ENCODE measurements at places on chromosomes 3 and 15. TPM values are rescaled to one million over a fixed set of nuclear protein-coding genes. Genes with fewer than 3 reads are reported as not detected.

Gene ITIH3
- total RNA-seq: not detected

Gene CAV3
- total RNA-seq: not detected

Gene TRIM42
- total RNA-seq: not detected

Gene TMEM108
- total RNA-seq: 3.5 TPM

Gene FANCD2OS
- total RNA-seq: not detected

- no peak for DNase-seq
These were observed 8.4 kb downstream of the RAB6B start for GRCh38 chr3:133887074-133887802.

Gene NR1I2
- total RNA-seq: not detected

- no peak for DNase-seq
These were observed 142.7 kb upstream of the RBMS3 start for GRCh38 chr3:29138171-29138570.

GRCh38 chr3:10189557-10190354, 25.0 kb downstream of the IRAK2 start:
- no peak for DNase-seq

DNA sequence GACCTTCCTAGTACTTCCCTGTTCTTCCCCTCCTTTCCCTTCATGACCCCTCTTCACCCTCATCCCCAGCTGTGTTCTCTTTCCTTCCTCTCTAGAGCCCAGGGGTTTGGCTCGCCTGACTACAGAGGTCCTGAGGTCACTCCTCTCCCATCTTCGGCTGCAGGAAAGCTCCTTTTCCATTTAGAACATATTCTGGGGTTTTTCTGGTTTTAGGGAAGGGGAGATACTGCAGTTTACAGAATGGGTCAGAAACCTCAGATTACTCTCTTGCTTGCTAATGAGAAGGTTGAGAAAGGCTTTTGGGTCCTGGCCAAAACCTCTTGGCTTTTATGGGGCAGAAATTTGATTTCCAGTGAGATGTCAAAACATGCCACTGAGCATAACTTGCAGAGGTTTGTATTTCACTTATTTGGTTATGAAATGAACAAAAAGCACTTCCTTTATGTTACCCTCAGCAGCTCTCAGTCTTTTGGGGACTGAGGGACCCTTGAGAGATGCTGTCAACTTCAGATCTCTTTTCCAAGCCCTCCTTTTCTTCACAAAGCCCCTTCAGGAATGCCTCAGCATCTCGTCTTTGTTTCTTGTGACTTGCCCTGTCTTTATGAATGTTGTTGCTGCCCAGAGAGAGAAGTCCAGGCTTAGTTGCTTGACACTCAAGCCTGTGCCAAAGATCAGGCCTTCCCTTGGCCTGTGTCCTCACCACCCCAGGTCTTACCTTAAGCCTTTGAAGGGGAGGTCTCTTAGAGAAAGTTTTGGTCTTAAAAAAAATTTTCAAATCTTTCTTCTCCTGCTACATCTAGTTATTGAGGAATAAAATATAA, 121.7 kb upstream of the TPM1 start:
- DNase-seq: no peak

Data from H9 (cell line).